Adipocyte (in vitro differentiated cells): ENCODE measurements at places on chromosomes 12 and 14.
A peak's percentile ranks its signal among the peaks of the same experiment; 100 is the strongest.

- peak; percentile 1 for DNase-seq
Observed at GRCh38 chr12:94829552-94829951, 173.9 kb downstream of the NDUFA12 start.

DNA sequence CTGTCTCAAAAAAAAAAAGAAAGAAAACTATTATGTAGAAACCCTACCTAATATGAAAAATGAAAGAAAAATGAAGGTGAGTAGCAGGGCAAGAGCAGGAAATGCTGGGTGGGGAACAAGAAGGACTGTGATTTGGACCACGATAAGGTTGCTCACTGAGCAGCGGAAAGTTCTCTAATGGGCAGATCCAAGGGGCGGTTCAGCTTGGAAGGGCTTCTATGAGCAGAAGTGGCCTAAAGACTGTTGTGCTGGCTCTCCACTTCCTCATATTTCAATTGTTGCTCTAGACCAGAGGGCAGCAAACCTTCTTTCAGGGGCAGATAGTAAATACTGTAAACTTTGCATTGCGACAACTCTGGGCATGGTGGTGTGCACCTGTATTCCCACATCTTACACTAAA lies 16.3 kb upstream of the NFYB start:
- no peak for DNase-seq

DNA sequence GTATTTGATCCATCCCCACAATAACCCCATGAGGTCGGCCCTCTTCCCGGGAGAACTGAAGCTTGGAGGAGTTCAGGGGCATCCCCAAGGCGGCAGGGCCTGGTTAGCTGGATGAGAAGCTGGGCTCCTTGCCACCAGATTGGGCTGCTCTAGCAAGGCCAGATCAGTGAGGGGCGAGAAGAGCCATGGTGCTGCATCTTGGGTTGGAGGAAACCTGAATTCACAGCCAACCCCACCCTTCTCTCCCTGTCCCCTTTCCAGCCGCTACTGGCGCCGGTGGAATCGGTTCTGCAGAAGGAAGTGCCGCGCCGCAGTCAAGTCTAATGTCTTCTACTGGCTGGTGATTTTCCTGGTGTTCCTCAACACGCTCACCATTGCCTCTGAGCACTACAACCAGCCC lies 228.6 kb upstream of the FKBP4 start:
- no peak for DNase-seq

- DNase-seq = no peak
Observed at GRCh38 chr12:2637371-2637770, 157.4 kb upstream of the FKBP4 start.

GRCh38 chr14:105141026-105141425 lies 27.6 kb downstream of the JAG2 start:
- DNase-seq = no peak

DNA sequence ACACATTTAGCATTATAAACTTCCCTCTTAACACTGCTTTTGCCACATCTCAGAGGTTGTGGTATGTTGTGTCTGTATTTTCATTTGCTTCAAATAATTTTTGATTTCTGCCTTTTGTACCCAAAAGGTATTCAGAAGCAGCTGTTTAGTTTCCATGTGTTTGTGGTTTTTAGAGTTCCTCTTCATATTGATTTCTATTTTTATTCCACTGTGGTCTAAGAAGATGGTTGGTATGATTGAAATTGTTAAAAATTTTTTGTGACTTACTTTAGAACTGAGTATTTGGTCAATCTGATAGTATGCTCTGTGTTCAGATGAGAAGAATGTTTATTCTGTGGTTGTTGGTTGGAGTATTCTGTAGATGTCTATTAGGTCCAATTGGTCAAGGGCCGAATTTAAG lies 76.4 kb downstream of the IFNG-AS1 start:
- DNase-seq = no peak

GRCh38 chr12:77070382-77070781 lies 5.0 kb upstream of the E2F7 start:
- no peak for DNase-seq

DNA sequence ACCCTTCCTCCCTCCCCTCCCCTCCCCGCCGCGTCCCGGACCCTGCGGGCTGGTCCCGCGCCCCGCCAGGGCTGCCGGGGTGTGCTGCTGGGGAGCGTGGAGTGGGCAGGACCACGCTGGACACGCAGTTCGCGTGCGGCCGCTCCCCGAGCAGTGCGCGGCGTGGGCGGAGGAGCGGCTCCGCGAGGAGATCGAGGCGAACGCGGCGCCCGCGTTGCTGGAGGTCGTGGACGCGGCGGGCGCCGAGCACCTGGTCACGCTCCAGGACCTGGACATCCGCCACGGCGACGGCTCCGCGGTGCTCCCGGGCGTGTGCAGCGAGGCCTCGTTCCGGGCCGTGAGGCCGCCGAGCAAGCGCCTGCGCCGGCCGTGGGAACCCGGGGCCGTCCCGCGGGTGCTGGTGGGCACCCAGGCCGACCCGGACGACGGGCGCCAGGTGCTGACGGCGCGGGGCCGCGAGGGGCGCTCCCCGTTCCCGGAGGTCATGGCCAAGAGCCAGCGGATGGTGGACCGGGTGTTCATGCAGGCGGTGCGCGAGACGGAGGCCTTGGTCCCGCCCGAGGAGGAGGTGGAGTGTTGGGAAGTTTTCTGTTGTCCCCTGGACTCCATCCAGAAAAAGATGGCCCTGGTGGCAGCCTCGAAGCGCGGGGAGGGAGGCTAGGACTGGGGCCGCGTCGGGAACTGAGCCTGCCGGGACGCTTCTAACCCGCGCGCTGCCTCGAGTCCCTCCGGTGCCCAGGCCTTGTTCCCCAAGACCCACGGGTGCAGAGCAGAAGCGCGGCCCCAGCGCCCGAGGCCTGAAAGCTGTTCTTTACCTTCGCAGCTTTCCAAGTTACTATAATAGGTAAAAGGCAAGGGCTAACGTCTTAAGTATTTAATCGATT lies 54.7 kb upstream of the EIF5 start:
- DNase-seq = no peak

- no peak for DNase-seq
Observed at GRCh38 chr14:69424149-69424923, 25.8 kb downstream of the SLC39A9 start.

GRCh38 chr12:94648578-94648977 lies 1.8 kb downstream of the TMCC3 start:
- no peak for DNase-seq

GRCh38 chr12:2137711-2138110 lies 84.9 kb downstream of the CACNA1C start:
- no peak for DNase-seq

DNA sequence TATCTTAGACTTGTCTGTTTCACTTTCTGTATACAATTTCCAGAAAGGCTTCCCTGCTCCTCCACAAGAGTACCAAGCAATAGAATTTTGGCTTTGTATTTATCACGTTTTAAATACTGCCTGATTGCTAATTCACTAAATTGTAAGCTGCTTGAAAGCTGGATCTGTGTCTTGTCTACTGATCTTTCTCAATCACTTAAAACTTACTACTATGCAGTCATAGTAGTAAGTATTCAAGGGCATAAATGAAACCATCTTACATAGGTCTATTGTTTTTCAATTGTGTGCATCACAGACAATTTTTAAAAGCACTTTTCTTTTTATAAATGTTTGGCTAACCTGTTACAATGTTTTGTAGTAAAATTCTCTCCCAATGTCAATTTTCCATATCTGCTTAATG lies 1.2 kb upstream of the GLIPR1L2 start:
- no peak for DNase-seq

DNA sequence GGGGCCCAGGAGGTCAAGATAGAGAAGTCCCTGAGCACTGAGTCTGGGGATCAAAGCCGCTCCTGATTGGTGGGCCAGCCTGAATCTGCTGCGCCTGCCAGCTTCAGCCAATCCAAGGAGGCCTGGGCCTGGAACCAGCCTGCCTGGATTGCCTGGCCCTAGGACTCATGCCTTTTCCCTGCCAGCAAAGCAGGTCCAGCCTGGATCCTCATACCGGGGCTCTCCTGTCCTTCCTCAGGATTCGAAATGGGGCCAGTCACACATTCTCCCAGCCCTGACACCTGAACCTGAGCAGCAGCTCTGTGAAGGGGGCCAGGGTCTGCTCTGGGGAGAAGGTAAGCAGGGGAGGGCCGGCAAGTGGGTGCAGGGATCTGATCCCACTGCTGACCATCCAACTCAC lies 81.9 kb downstream of the NINJ2 start:
- no peak for DNase-seq

- DNase-seq = peak; percentile 28
Observed at GRCh38 chr12:103742349-103742932, 98.6 kb downstream of the NT5DC3 start.
